Stimulated activated CD4-positive, alpha-beta T cell treated with anti-CD3 and anti-CD28 coated beads, Interleukin-4, amount 100 ng/mL, for 24 hours (primary cell): ENCODE measurements at places on chromosomes 12 and 14.

- DNase-seq: no peak
Measured at GRCh38 chr14:28577711-28578131, 188.9 kb upstream of the FOXG1 start.

GRCh38 chr12:56998981-56999380 is 7.4 kb downstream of the ZBTB39 start:
- peak; percentile 66 for DNase-seq

- DNase-seq: no peak
Measured at GRCh38 chr12:50297027-50297426, 13.7 kb upstream of the LIMA1 start.

- DNase-seq: no peak
Measured at GRCh38 chr12:82437744-82438143, 79.4 kb downstream of the METTL25 start.

- no peak for DNase-seq
Measured at GRCh38 chr12:24172031-24172772, 222.7 kb upstream of the SOX5 start.

DNA sequence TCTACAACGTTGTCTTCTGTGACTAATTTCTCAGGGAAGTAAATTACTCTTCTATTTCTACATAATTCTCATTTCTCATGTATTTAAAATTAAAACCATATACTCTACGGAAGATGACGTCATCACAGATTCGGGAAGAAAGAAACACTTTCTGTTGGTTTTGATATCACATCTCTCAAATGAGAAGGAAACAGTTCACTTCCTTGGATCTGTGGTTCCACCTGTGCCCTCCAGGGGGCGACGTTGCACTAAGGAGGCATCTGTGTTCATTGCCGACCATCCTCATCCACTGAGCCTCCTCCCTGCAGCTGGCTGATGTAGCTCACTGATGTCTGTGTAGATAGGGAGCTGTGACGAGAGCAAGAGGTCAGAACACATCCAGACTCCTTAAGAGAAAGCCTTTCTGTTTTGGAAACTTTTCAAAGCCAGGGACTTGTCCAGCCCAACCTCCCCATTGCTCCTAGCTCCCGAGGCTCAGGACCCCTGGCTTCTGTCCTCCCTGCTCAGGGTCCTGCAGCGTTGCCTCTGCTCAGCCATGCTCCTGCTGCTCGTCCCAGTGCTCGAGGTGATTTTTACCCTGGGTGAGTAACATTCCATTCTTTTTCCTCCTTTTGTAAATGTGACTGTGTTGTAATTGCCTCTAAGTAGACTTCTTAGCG is 172.7 kb upstream of the OR4E1 start:
- peak; percentile 73 for DNase-seq

- DNase-seq: no peak
Measured at GRCh38 chr12:76074701-76075336, 9.7 kb downstream of the NAP1L1 start.

DNA sequence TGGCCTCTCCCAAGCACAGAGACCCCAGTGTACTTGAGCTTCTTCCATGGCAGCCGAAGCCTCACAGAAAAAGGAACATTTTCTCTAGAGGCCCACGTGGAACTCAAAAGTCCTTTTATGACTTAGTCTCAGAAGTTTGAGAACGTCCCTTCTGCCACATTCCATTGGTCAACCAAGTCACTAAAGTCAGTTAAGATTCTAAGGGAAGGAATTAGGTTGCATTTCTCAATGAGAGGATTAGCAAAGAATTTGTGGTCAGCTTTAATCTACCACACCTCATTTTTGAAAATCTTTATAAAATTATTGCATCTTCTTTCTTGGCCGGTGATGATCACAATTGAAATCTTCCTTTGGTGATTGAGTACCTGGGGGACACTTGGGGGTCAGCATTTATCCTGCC is 279.9 kb upstream of the TBX3 start:
- no peak for DNase-seq

DNA sequence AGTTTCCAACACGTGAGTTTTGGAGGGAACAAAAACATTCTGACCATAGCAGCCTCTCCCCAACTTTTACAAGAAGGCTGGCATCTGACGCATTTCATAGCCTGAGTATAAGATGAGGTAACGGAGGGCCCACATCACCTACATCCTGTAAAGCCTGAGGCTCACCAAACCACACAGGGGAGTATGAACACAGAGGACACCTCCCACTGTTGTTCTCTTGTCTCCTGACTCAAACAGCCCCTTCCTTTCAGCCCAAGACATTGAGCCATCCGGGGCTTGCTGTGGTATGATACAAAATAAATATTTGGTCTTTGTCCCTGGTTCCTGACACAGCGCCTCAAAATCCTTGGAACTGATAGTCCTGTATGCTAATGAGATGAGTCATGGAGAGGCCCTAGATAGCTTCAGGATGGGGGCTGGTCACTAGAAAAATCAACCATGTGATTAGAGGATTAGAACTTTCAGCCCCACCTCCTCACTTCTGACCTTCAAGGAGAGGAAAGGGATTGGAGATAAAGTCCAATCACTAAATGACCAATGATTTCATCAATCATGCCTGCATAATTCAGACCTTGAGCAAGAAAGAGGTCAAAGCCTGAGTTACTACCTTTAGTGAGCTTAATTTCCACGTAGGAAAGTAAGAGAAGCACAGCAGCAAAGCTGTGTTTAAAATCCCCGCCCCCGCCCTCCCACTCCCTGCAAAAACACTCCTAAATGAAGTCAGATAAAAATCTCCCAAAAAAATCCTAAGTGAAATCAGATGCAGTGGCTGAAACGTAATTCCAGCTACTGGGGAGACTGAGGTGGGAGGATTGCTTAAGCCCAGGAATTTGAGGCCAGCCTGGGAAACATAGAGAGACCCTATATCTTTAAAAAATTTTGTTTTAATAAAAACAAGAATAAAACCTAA is 236.4 kb downstream of the PCNX1 start:
- peak; percentile 45 for DNase-seq

DNA sequence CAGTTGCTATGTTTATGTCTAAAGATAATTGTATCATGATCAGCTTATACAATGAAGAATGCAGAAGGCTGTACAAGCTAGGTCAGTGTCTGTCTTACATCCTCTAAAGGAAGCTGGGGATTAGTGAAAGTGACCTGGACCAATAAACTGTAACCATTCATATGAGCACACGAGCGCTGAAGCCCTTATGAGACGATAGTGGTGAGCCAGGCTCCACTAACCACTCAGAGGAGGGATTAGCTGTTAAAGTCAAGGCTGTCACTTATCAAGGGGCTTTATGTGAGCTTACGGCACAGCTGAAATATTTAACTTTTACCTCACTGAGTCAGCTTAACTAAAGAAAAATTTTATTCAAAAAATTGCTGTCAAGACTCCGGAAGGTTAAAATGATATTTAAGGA is 30.3 kb downstream of the NDUFA12 start:
- no peak for DNase-seq

- DNase-seq: no peak
Measured at GRCh38 chr12:49972129-49972528, 618 bp upstream of the AQP6 start.

DNA sequence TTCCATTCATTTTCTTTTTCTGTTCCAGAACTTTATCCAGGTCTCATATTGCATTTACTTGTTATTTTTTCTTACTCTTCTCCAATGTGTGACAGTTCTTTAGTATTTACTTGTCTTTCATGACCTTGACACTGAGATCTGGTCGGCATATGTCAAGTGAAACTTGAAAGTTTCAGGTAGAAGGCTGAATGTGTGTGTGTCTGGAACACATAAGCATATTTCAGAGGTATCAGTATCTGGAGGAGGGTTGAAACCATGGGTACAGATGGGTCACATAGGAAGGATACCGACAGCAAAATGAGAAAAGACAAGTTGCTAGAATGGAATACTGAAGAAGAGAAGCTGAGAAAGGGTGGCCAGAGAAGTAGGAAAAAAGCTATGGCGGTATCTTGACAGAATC is 22.5 kb upstream of the PTGDR start:
- DNase-seq: no peak

- no peak for DNase-seq
Measured at GRCh38 chr12:91985002-91985787, 160.5 kb downstream of the BTG1 start.

GRCh38 chr12:5546616-5547015 is 114.7 kb downstream of the NTF3 start:
- DNase-seq: no peak

- DNase-seq: no peak
Measured at GRCh38 chr12:25808604-25809003, 149.9 kb upstream of the RASSF8 start.

DNA sequence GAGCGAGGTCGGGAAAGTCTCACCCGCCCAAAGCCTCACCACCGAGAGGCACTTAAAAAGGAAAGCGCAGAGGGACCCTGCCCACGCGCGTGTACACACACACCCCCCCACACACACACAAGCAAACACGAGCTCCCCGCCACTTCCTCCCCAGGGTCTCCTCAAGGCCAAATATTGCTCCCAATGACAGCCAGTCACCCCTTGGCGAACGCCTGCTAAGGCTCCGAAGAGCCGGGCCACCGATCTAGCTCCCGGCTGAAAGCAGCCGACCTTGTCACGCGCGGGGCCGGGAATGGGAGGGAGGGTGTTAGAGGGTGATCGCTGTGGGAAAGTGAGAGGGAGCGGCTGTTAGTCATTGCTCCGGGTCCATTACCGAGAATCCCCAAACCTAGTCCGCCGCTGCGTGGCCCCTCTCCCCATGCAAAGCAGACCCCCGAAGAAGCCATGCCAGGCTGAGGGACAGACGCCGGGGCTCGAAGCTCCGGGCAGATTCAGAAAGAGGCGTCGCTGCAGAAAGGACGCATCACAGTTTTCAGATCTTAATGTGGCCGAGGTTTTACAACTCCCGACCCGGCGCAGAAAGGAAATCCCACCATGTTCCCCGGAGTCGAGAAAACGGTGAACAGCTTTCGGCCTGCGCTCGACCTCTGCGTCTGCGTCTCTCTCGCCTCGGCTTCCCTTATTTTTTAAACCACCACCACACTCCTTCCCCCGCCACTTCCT is 2.6 kb downstream of the BMP4 start:
- DNase-seq: no peak

GRCh38 chr12:124842800-124843510 is 20.7 kb downstream of the SCARB1 start:
- no peak for DNase-seq

DNA sequence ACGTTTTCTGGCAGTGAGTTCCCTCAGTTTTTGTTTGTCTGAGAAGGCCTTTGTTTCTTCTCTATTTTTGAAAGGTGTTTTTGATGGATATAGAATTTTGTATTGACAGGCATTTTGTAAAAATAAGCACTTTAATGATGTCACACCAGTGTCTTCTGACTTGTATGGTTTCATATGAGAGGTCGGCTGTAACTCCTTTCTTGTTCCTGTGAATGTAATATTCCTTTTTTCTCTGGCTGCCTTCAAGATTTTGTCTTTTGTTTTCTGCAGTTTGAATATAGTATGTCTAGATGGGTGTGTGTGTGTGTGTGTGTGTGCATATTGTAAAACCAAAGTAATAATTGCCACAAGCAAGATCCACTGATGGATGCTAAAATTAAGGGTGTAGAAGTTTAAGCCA is 67.8 kb upstream of the PSMC1 start:
- DNase-seq: no peak

DNA sequence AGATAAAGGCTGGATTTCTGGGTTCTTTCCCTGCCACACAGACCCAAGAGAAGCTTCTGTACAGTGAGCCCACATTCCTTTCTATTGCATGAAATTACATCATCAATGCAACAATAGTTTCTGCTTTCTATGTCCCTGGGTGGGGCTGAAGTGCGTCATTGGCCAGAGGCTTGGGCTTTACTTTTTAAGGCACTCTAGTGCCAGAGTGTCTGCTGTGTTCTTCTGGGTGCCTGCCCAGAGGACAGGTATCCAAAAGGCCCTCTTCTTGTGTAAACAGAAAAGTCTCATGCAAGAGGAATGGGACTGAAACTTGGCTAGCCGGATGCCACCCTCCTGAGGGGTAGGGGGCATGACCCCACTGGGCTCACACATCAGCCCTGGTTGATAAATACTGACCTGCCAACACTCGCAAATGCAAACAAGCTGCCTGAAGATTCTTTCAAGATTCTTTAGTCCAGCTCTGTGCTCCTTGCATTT is 5.9 kb downstream of the KRT86 start:
- no peak for DNase-seq

- DNase-seq: no peak
Measured at GRCh38 chr14:52325630-52326029, 11.5 kb downstream of the PTGER2 start.

- DNase-seq: no peak
Measured at GRCh38 chr12:120055231-120056000, 61.1 kb downstream of the RAB35 start.

GRCh38 chr12:121718653-121719239 is 6.2 kb downstream of the TMEM120B start:
- DNase-seq: no peak

DNA sequence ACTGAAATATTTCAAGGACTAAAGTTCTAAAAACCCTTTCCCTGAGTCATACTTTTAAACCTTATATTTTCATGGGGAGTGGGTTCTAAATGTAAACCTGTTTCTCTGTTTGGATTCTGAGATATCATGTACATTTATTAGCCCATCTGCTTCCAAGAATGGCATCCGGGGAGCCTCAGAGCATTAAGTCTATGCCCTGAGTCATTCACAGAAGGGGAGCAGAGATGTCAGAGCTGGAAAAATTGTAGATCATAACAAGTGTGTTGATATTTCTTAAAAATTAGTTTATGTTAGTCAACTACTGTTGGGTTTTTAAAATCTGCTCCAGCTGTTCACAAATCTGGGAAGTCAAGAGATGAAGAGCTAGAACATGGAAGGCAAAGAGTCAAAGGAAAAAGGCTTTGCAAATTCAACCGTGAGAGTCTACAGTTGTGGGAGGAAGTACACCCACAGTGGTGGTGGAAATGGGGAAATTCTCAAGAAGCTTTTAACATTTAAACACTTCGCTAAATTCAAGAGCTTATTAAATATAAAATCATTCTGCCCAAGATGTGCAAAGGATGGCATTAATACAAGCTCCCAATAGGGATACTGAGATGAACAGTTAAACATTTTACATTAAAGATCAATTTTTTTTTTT is 70.5 kb upstream of the FLRT2 start:
- no peak for DNase-seq

DNA sequence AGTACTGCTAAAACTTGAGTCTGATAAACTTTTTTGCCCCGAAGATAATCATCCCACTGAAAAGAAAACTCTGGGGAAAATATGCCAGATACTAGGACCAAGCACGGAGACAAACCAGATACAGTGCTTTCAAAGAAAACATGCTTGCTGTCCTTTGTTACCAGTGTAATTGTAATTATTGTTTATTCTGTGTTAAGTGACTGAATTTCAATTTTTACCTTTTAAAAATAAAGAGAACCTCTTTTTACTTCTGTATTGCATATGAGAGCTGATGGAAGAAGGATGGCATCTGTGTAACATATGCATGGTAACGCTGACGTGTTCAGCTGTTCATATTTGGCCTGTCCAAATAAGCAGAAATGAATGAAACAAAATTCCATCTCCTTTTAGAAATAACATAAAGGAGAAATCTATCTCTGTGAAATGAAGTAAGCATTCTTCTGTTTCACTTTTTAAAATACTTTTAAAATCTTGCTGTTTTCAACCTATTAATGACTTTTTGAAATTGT is 22.5 kb downstream of the SLC35E3 start:
- no peak for DNase-seq

GRCh38 chr12:31431721-31432240 is 105.8 kb upstream of the SINHCAF start:
- no peak for DNase-seq

GRCh38 chr14:97264516-97265230 is 467.5 kb downstream of the VRK1 start:
- no peak for DNase-seq
